ENCODE measurements at places on chromosomes 4 and X. TPM values are rescaled to one million over a fixed set of nuclear protein-coding genes. Genes with fewer than 3 reads are reported as not detected.

GRCh38 chr4:121353213-121353612 is 27.6 kb downstream of the QRFPR start:
- no peak for DNase-seq

The ATXN3L gene
- total RNA-seq: not detected

- no peak for DNase-seq
Measured at GRCh38 chrX:110082161-110082560, 79.2 kb downstream of the TMEM164 start.

DNA sequence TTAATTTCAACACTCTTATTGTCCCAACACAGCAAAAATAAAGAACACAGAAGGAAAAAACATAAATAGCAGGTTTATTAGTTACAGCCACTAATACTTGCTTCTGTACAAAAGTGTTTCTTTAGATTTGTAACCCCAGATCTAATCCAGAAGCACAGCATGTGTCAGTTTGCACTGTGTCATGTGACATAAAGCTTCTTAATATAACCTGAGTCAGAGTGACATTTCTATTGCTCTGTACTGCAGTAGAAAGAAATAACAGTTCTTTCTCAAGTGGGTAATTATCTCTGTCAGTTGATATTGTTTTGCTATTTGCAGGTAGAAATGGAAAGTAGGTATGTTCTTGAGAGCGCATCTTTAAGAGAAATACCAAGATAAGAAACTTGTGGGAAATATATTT is 422.5 kb downstream of the ZIC3 start:
- DNase-seq: no peak

The GAGE13 gene
- total RNA-seq: not detected

DNA sequence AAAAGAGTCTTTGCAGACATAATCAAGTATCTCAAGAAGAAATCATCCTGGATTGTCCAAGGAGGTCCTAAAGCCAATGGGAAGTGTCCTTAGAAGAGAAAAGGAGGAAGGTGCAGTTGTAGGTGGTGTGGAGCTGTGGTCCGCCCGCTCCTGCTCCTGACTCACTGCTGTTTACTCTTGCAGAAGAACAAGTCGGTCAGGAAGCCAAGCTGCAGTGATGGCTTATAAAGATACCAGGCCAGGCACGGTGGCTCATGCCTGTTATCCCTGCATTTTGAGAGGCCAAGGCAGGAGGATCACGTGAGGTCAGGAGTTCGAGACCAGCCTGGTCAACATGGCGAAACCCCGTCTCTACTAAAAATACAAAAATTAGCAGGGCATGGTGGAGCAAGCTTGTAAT is 66.4 kb upstream of the ATP6AP2 start:
- DNase-seq: no peak

GRCh38 chr4:179836179-179837075 is 2394.2 kb upstream of the AGA start:
- no peak for DNase-seq

DNA sequence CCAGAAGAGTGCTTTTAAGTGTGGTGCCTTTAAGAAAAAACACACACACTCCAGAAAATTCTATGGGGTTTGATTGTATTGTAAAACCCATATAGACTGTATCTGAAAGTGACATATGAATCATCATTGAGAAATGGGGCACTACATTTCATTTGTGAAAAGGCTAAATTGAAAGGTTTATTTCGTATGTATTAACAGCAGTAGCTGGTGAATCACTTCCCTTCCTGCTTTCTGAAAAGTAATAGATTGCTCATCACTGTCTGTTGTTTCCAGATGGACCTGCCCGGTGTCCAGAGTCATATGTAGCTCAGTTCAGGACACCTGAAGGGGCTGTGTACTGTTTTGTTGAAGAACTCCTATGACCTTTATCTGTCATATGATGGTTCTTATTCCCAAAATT is 28.1 kb upstream of the HPRT1 start:
- no peak for DNase-seq

DNA sequence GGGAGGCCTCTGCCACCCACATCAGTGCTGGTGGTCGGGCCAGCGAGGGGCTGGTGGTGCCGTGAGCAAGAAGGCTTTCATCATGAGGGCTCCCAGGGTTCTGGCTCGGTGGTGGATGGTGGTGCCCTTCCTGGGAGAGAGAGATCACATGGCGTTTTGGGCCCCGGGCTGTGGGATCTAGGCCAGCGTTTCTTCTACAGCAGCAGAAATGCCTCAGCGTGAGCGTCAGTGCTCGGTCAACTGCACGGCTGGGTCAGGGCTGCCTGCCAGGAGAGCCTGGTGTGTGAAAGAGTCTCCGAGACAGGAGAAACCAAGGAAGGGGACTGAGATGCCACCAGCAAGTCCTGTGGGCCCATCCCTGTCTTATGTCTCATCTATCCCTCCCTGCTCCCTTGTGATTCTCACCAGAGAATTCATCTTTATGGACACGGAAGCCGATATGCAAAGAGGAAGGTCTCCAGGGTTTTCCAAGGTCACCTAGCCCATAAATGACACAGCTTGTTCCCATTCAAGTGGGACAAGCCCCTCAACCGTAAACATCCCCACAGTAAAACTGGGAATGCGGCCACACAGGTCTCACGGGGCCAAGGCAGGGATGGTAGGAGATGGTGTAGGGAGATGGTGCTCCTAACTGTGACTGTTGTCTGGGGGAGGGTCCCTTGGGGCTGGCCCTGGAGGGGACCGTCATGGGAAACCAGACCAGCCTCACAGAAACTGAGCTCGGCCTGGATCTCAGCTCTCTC is 99.2 kb downstream of the SORCS2 start:
- no peak for DNase-seq

The GABRG1 gene
- total RNA-seq: not detected

DNA sequence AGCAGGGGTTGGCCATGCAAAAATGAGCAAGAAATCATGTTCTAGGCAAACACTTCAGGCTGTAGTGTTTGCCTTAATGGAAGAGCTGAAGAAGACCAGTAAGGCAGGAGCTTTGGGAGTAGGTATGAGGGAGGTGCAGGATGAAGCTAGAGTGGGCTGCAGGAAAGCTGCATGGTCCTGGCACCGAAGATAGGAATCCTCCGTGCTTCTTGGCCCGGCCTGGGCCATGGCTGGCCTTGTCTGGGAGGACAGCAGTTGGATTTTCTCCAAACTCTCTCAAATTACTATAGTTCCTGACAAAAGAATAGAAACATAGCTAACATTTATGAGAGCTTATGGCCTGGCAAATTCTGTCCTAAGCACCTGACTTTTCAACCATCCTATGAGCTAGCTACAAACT is 116.5 kb downstream of the UCHL1 start:
- no peak for DNase-seq

GRCh38 chrX:108735091-108735678 is 1.2 kb downstream of the IRS4 start:
- no peak for DNase-seq
